ENCODE measurements at places on chromosomes 12 and 14.

DNA sequence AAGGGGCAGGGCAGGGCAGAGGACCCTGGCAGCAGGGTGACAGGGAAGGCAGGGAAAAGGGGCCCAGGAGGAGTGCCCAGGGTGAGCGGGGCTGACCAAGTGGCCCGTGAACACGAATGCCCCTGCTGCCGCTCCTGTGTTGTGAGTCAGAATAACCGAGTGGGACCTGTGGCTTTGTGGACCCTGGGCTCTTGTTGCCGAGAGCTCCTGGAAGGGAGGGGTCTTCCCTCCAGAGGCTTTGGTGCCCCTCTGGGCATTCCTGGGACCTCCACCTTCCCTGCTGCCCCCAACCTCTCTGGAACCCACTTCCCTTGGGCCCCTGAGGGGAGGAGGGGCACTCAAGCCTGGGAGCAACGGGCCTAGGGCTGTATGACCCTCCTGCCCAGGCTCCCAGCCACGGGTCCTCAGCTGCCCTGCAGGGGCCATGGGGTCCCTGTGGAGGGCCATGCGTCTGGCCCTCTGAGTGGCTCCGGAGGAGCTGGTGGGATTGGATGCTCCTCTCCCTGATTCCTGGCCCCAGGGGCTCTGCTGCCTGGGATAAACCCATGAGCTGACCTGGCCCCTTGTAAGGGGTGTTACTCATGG is 319.4 kb downstream of the TMEM121 start:
- DNase-seq = no peak

GRCh38 chr12:57475271-57476161 is 4.2 kb downstream of the ARHGAP9 start:
- DNase-seq = no peak

DNA sequence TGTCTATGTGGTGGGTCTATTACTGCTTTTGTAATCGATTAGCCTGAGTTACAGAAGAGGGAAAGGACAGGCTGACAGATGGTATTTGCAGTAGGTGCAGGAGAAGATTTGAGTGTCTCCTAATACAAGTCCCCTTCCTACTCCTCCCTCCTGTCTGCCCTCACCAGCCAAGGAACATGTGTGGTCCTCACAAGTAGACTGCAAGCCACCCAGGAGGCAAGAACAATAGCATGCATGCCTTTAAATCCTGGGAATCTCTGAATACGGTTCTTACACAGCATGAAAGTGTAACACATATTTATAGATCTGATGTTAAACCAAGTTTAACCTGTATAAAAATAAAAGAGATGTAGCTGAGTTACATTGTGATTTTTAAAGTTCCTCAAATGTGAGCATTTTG is 117.0 kb downstream of the PTCSC3 start:
- DNase-seq = no peak

DNA sequence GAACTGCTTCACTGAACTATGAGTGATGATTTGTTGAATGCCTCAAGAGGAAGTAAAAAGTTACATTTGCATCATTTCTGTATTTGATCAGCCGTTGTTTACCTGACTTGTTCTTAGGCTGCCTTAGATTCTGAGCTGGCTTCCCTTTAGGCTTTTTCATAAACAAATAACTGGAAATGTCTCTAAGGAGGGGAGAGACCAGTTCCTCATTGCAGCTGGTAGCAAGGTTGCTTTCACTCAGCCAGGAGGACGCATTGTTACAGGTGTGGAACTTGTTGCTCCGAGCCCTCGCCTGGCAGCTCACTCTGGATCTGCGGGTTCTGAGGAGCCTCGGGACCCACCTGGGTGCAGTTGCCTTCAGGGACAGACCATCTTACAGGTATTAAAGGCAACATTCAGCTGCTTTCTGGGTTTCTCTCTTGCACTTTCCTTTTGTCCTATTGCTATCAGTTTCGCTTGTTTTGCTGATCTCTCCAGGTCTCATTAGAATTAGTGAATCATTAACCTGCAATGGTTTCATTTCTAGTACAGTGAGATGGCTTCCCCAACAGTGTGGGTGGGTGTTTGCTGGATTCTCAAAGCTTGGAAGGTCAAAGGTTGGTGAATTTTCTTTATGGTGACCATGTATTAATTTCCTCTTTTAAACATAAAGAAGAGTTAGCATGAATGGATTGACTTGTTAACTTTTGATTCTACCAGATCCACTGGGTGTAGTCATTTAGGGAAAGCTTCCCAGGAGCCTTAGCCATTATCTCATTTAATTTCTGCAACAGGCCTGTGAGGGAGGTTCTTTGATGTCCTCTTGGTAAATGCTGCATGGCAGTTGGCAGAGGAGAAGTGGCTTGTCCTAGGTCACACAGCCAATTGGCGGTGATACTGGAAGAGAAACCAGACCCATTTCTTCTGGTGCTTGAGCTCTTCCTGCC is at the start of gene PLEKHG7:
TSS of gene PLEKHG7 (plus strand) at position 236 of the 926 bp plus-strand sequence. CDS start 3,643 bp downstream, outside the sequence.
- DNase-seq = no peak

DNA sequence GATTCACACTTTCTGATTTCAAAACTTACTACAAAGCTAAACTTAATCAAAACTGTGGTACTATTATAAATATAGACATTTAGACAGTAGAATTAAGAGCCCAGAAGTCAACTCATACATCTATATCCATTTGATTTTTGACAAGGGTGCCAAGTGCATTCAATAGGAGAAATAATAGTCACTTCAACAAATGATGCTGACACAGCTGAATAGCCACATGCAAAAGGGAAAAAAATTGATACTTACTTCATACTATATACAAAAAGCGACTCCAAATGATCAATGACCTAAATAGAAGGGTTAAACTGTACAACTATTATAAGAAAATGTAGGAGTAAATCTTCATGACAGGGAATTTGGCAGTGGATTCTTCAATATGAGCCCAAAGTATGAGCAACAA is 40.7 kb upstream of the SYT10 start:
- no peak for DNase-seq

GRCh38 chr12:50197297-50197727 is 30.1 kb upstream of the CERS5 start:
- no peak for DNase-seq

DNA sequence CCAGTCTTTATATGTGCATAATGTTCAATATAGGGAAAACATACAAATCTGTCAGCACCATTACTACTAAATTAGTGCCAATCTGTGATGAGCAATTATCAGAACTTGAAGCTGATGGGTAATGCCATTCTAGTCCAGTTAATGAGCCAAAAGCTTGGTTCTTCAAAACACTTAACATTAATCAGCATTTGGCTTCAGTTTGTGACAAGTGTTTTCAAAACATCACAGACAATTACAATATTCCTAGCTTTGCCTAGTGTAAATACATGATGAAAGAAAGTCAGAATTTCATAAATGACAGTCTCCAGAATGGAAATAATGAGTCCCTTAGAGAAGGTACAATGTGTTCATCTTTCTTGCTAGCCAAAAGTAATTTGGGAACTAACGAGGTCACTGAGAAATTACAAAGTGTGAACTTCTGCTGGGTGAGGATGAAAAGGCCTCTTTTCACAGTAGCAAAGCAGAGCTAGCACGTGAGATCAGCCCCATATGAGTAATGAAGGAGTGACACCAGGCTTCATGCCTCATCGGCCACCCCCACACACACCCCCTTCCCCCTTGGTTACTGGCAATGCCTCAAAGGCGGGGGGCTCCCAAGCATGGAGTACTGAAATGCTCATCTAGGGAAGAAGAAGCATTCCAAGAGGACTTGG is 180.6 kb upstream of the EEA1 start:
- DNase-seq = no peak

Measured in stimulated activated CD8-positive, alpha-beta memory T cell treated with anti-CD3 and anti-CD28 coated beads, Interleukin-4, amount 100 ng/mL, for 1 hour (primary cell).